ENCODE measurements at places on chromosomes 16 and 17. TPM values are rescaled to one million over a fixed set of nuclear protein-coding genes. Genes with fewer than 3 reads are reported as not detected.

- no peak for DNase-seq
Measured at GRCh38 chr17:57809879-57810278, 40.0 kb downstream of the MRPS23 start.

- DNase-seq, result no peak
Measured at GRCh38 chr16:82605863-82606620, 20.7 kb upstream of the CDH13 start.

GRCh38 chr16:31223044-31223443 is 6.1 kb upstream of the PYDC1 start:
- DNase-seq, result no peak

The SPNS3 gene
- 4.9 TPM for polyA plus RNA-seq

DNA sequence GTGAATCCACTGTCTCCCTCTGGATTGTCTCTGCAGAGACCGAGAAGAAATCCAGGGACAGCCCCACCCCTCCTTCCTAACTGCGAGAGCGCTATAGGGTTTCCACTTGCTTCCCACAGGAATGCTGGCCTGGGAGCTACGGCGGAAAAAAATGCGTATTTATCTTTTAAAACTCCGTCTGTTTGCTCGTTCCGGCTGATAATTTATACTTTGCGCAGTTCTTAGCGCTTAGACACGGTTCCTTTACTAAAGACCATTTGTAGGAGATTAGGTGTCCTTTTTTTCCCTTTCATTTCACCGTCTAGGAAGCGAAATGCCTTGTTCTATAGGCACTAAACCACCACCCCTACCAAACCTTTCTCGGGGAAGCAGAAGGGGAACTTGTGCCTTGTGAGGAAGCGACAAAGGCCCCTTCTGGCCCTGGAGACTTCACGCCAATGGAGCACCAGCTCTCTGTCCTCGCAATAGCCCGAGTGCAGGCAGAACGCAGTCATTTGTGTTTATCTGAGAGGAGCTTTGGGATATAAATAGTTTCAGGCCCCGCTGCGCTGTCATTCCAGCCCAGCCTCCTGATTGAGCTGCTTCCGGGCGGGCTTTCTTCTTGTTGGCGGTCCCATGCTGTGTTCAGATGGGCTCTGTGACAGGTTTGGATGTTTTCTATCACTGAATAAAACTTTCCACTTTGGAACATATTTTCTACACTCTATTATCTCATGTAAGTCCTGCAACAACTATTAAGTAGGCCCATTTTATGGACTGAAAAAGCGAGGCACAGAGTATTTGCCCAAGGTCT is 791 bp upstream of the SUPT4H1 start:
- DNase-seq, result no peak

The KRT24 gene
- not detected for polyA plus RNA-seq

- no peak for DNase-seq
Measured at GRCh38 chr16:14565688-14566025, 64.4 kb downstream of the PARN start.

The KRTAP4-3 gene
- polyA plus RNA-seq, result not detected

The SCIMP gene
- 1.2 TPM for polyA plus RNA-seq

- no peak for DNase-seq
Measured at GRCh38 chr17:69512946-69513345, 98.4 kb downstream of the MAP2K6 start.

- no peak for DNase-seq
Measured at GRCh38 chr16:50334106-50334975, 34.4 kb downstream of the BRD7 start.

The TMC8 gene
- polyA plus RNA-seq, result 1.3 TPM

- DNase-seq, result no peak
Measured at GRCh38 chr16:30136971-30137605, 14.1 kb upstream of the MAPK3 start.

The SYCE1L gene
- polyA plus RNA-seq, result 10.5 TPM

The HOXB2 gene
- polyA plus RNA-seq, result 42.3 TPM

DNA sequence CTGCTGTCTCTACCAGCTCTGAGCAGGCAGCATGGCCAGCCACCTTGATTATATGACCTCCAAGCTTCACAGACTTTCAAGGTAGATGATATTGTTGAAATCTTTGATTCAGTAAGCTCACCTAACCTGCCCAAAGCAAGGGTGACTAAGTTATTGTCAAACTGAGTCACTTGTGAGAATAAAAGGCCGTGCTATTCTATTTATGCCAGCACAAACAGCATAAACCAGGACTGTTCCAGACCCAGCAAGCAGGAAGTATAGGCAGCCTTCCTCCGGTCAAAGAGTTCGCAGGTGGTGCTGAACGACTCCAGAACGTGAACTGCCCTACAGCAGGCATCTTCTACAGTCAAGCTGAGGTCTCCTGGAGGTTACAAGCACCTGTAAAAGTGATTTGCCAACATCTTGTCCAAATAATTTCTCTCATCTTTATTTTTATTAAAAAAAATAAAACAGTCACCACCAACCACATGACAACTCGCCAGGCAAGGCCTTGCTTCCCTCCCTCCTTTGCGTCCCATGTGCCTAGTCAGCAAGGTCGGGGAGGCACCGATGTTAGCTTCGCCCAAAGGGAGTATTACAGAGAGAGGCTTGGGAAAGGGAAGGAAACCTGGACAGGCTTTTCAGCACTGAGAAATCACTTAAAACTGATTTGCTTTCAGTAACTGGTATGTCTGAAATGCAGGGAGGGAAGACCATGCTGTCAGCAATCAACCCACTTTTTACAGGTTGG is 10.8 kb downstream of the ARL2BP start:
- no peak for DNase-seq

The ZG16B gene
- 0.19 TPM for polyA plus RNA-seq

The MRPS34 gene
- polyA plus RNA-seq, result 69.5 TPM

GRCh38 chr16:47725188-47725695 is 264.1 kb downstream of the PHKB start:
- DNase-seq, result no peak

- no peak for DNase-seq
Measured at GRCh38 chr16:73473713-73474112, 425.8 kb upstream of the ZFHX3 start.

GRCh38 chr17:56884483-56885311 is 29.2 kb downstream of the TRIM25 start:
- DNase-seq, result no peak

GRCh38 chr17:45936610-45937009 is 42.3 kb downstream of the MAPT start:
- no peak for DNase-seq

DNA sequence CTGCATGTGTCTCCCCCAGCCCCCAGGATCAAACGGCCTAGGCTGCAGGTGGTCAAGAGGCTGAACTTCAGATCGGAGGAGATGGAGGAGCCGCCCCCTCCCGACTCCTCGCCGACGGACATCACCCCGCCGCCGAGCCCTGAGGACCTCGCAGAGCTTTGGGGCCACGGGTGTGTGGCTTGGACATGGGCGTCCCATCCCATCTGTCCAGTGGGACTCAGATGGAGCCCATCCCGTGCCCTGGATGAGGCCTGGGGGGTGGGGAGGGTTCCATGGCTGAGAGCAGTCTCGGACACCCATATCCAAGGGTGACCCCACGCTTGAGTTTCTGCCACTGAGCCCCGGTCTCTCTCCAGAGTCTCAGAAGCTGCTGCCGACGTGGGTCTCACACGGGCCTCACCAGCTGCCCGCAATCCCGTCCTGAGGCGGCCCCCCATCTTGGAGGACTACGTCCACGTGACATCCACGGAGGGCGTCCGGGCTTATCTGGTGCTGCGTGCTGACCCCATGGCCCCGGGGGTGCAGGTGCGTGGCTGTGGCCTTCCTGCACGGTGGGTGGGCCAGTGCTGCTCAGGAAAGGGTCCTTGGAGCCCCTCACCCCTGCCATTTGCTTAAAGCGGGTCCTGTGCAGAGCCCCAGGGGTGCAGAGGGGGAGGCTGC is 901 bp downstream of the CHTF18 start:
- DNase-seq, result no peak

GRCh38 chr16:70767377-70768202 is 33.4 kb downstream of the VAC14 start:
- DNase-seq, result no peak

DNA sequence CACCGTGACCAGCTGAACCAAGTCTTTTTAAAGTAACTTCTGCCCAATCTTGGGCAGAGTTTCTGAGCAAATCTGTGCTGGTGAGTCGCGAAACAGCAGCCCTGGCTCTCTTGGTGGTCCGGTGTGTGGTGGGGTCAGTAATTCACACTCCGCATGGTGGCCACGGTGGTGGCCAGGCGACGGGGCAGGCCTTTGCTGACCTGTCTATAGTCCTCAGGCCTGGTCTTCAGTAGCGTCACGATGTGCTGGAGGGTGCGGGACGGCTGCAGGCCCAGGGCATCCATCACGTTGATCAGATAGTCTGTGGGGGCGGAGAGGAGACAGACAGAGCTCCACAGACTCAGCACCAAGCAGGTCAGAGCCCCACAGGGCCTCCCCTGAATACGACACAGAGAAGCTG is 64.2 kb downstream of the COG7 start:
- no peak for DNase-seq

The OR3A3 gene
- polyA plus RNA-seq, result 0.05 TPM

The KRT31 gene
- not detected for polyA plus RNA-seq

DNA sequence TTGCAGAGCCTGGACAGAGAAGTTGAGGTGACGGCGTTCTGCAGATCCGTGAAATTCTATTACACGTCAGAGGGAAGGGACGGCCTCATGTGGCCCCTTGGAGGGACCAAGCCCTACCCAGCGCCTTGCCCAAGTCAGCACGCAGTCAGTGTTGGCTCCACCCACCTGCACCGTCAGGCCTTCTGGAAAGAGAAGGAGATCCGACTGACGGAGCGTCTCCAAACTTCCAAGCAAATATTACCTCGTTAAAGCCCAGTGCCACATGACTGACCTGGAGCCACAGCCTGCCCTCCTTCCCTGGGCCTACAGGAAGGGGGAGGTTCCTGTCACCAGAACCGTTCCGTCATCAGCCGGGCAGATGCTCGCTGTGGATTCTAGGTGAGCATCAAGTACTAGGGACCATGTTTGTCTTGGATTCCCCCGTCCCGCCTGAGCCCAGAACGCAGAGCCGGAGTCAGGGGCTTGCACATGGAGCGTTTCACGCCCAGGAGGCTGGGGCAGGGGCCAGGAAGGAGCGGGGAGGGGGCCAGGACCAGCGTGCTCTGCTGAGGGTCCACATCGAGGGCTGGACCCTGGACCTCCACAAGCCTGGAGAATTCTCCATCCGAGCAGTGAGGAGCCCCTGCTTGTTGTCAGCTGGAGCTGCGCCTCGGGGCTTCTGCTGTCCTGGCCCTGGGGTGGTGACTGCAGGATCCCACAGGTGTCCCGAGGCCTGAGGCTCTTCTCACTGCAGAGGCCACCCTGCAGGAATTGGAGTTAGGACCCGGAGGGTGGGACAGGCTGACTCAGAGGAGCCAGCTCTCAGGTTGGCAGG is 22.6 kb upstream of the METRNL start:
- DNase-seq, result no peak

DNA sequence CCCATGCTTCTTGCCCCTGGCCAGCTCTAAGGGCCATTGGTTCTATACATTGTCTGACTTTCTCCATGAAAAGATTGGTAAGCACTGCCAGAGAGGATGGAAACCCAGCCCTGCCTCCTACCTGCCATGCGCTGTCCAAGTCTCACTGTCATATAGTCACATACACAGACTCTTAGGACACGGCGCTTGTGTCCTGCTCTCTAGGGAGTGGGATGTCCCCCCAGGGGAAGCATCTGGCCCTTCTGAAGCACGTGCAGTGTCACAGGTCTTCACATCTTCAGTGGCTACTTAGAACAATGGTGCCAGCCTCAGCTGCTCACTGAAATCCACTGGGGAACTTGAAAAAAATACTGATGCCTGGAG is 38.7 kb downstream of the MYO18A start:
- no peak for DNase-seq

The TRAPPC2L gene
- 78.8 TPM for polyA plus RNA-seq

DNA sequence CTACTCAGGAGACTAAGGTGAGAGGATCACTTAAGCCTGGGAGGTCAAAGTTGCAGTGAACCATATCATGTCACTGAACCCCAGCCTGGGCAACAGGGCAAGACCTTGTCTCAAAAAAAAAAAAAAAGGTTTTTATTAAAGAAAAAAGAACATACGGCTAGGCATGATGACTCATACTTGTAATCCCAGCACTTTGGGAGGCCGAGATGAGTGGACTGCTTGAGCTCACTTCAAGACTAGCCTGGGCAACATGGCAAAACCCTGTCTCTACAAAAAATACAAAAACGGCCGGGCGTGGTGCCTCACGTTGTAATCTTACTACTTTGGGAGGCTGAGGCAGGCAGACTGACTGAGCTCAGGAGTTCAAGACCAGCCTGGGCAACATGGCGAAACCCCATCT is 38.4 kb downstream of the RANBP10 start:
- no peak for DNase-seq

DNA sequence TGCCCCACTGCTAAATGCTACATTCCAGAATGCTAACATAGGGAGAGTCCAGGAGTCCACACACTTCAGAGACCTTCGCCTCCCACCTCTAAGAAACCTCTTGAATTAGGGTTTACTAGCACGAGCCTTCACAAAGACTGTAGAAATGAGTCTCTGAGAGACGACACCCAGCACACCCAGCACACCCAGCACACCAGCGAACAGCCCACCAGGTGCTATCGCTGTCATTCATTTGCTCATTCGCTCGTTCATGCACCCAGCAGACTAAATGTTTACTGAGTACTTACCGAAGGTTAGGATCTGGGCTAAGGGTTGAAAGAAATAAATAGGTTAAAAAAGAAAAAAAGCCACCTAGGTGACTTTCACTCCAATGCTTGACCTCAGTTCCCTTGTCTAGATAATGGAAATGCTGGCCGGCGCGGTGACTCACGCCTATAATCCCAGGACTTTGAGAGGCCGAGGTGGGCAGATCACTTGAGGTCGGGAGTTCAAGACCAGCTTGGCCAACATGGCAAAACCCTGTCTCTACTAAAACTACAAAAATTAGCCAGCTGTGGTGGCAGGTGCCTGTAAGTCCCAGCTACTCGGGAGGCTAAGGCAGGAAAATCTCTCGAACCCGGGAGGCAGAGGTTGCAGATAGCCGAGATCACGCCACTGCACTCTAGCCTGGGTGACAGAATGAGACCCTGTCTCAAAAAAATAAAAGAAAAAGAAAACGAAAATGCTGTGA is 100.8 kb downstream of the ADCY9 start:
- no peak for DNase-seq

DNA sequence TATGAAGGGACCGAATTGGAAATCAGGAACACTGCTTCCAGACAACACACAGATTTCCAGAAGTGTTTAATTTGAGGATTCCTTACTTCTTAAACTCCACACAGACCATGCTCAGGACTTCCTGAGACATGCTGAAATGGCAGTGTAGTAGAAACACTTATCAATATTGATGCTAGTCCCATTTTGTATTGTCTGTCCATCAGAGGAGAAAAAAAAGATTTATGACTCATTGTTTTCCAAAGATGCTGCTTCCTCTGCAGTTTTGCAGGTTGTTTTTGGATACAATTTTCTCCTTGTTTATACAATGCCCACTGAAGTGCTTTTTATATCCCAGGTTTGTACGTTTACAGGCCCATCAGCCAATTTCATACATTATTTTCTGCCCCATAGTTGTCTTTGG is 68.3 kb upstream of the TANC2 start:
- no peak for DNase-seq

DNA sequence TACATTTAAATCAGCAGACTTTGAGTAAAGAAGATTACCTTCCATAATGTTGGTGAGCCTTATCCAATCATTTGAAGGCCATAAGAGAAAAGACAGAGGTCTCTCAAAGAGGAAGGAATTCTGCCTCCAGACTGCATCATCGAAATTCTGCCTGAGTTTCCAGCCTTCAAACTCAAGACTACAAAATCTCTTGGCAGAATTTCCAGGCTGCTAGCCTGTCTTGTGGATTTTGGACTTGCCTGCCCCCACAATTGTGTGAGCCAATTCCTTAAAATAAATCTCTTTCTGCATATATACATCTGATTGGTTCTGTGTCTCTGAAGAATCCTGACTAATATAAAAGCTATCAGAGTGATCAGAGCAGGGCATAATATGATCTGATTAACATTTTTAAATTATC is 216.6 kb upstream of the CPHXL start:
- no peak for DNase-seq

Data from left renal cortex interstitium (tissue), 4 donors.